ENCODE measurements at places on chromosomes 12 and 14.
A peak's percentile ranks its signal among the peaks of the same experiment; 100 is the strongest.

DNA sequence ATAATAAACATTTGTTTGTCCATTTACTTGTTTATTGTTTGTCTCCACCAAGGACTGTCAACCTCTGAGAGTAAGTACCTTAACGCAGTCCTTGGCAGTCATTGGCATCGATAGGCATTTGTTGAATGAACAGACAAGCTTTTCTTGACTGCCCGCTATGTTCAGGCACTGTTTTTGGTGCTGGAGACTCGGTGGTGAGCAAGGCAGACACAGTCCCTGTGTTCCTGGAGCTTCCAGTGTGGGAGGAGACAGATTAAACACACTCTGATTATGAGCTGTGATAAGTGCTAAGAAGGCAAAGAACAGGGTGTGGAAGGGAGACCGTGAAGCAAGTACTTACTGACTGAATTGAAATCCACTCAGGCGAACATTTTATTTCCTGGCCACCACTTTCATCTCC lies 1.2 kb downstream of the ATP6V0A2 start:
- DNase-seq = no peak

DNA sequence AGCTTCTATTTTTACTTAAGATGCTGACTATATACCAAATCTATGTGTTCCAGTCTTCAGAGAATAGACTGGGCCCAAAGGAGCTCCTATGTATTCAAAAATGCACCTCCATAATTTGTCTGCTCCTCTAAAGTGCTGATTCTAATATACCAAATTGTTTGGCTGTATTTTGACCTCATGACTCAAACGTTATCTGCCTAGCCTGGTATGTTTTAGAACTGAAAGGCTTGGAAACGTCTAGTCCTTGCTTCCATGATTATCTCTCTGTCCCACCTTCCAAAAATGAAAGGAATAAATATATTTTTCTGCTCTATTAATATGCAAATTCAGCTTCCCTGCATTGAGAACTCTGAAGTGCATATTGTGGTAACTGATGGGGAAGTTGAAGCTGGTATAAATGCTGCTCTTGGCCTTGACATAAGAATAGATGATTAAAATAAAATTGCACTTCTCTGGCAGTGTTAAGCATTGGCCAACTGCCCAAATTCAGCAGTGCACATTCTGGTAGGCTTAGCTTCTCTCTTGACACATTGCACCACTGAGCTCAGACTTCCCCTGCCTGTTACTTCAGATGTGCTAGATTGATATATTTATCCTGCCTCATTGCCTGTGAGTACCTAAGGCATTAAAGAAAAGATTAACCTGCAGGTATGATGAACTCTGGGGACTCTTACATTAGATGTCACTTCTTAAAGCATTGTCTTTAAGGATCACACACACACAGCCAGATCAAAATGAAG lies 882.3 kb downstream of the RPS29 start:
- peak; percentile 36 for DNase-seq

- DNase-seq = no peak
Observed at GRCh38 chr12:32284561-32284960, 114.8 kb upstream of the FGD4 start.

DNA sequence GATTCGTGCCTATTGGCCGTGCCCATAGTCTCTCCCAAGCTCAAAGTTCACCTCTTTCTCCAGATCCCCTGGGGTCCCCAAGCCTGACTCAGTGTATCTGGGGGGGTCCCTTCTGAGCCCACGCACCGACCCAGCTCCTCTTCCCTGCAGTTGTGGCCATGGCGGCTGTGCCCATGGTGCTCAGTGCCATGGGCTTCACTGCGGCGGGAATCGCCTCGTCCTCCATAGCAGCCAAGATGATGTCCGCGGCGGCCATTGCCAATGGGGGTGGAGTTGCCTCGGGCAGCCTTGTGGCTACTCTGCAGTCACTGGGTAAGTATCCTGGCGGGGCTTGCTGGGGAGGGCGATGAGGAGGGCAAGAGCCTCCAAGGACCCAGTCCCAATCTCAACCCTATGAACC lies 5.1 kb downstream of the IFI27 start:
- DNase-seq = no peak

DNA sequence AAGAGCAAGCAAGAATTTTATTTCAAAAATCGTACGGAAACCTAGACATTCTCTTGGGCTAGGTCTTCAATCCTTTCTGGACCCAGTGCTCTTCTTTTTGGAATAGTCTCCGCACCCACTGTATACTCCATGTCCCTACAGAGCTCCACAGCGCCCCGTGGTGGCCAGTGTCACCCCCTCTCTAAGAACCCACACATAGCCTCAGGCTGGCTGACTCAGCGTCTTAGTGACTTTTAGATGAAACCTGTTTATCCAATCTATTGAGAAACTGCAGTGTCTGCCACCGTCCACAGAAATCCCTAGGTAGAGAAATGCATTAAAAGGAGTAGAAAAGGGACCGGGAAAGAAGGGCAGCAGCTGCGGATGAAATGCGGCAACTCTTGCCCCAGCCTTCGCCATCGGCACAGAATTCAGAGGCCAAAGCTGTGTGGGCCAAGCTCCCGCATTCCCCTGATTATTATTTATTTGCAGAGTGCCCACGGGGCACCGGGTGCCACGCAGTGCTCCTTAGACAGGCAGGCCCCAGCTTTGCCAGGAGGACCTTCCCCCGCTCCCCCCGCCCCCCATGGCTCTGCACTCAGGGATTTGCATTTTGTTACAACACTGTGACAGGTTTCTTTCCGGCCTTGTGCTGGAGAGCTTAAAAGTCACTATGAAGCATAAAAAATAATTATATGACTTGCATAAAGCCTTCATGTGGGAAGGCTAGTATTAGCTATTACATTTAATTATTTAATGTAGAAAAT lies 170.1 kb upstream of the FKBP4 start:
- peak; percentile 34 for DNase-seq
